ENCODE measurements at places on chromosomes 6 and 20. TPM values are rescaled to one million over a fixed set of nuclear protein-coding genes. Genes with fewer than 3 reads are reported as not detected.

C20orf204 gene
- 0.54 TPM for total RNA-seq

TEAD3 gene
- total RNA-seq: 5.7 TPM

SLC13A3 gene
- total RNA-seq: 0.13 TPM

BEND6 gene
- total RNA-seq: 0.88 TPM

APOM gene
- total RNA-seq: 2.9 TPM

All from A549 treated with RU486 at 1 μM for 4 hours (cell line).